Kidney tubule cell (primary cell): ENCODE measurements at places on chromosomes 4 and X.

- DNase-seq: peak; percentile 22
Measured at GRCh38 chrX:41759817-41760216, 35.8 kb downstream of the GPR82 start.

DNA sequence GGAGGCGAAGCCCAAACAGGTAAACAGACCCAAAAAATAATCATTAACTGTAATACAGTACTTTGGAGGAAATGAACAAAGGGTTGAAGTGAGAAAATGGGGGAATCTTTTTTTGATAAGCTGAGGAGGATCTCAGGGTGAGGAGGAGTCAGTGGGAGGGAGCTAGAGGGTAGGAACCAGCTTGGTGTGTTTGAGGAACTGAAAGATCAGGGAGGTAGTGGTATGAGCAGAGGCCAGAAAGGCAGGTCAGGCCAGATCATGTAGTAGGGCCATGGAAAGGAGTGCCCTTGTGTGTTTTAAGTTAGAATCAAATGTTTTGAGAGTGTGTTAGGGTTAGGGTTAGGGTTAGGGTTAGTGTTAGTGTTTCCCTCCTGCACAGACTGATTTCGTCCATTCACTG, 48.8 kb downstream of the PPP2R2C start:
- no peak for DNase-seq

DNA sequence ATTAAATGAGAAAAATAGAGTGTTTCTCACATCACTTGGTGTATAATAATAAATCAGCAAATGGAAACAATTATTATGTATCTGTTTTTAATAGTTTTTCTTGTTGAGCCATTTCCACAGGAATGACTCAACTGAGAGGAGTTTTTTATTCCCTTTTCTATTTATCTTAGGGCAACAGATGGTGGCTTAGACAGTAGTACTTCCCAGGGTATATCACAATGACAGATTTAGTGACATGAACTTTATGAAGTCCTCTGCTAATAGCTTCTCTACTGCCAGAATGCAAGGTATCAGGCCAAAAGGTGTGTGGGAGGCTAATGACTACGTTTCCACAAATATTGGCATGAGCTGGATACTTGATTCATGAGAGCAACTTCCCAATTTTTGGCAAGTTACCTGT, 126.7 kb downstream of the HTR2C start:
- DNase-seq: no peak

- DNase-seq: no peak
Measured at GRCh38 chr4:4880492-4880891, 21.0 kb downstream of the MSX1 start.

GRCh38 chrX:21972046-21972445, 31.5 kb downstream of the SMS start:
- DNase-seq: peak; percentile 69

DNA sequence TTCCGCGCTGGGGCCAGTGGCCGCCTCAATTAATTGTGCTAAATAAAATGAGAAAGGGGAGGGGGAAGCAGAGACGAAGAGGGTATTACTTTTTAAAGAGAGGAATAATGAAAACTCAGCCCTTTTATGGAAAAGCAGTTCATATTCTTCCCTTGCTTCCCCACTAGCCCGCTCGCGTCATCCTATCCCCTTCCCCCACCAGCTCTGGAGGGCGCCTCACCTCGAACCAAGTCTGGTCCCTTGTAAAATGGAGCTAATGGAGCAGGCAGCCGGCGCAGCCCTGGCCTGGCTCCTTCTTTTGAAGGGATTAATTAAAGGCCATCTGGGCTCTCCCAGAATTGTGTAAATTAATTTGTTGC, 511 bp upstream of the NKX6-1 start:
- no peak for DNase-seq

DNA sequence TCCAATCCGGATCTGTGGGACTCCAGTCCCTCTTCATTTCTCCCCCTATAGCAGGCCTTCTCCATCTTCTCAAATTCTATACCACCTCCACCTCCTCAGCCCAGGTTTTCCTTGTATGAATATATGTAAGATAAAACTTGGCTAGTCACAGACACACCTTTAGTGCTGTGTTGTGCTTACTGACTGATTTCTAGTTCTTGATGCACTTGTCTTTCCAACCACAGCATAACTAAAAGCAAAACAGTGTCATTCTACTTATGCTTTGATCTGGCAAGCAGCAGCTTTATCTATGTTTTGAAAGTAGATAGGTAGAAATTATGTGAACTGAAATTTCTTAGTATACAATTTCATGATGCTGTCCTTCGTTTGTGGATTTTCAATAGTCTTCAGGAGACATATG, 47.5 kb downstream of the CCNI start:
- DNase-seq: no peak

DNA sequence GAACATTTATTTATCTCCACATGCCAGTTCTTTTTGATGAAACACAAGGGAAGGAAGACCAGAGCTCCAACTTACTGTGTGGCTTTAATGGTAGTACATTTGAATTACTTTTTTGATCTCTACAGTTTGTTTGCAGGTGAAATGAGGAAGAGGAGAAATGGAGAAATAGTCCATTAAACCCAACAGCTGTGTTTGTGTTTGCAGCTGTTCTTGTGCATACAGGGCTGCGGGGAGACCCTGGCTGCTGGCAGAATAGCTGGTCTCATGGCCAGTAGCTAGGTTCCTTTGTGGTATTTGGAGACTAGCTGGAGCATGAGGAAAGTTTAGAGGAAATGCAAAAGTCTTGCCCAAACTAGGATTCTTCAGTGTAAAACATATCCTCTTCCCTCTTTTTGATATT, 374.8 kb downstream of the GPAT3 start:
- DNase-seq: no peak

GRCh38 chr4:171588764-171589163, 224.4 kb upstream of the GALNTL6 start:
- no peak for DNase-seq

- no peak for DNase-seq
Measured at GRCh38 chrX:11480626-11481025, 185.1 kb downstream of the ARHGAP6 start.

- DNase-seq: no peak
Measured at GRCh38 chr4:143369552-143369951, 32.9 kb downstream of the GAB1 start.

DNA sequence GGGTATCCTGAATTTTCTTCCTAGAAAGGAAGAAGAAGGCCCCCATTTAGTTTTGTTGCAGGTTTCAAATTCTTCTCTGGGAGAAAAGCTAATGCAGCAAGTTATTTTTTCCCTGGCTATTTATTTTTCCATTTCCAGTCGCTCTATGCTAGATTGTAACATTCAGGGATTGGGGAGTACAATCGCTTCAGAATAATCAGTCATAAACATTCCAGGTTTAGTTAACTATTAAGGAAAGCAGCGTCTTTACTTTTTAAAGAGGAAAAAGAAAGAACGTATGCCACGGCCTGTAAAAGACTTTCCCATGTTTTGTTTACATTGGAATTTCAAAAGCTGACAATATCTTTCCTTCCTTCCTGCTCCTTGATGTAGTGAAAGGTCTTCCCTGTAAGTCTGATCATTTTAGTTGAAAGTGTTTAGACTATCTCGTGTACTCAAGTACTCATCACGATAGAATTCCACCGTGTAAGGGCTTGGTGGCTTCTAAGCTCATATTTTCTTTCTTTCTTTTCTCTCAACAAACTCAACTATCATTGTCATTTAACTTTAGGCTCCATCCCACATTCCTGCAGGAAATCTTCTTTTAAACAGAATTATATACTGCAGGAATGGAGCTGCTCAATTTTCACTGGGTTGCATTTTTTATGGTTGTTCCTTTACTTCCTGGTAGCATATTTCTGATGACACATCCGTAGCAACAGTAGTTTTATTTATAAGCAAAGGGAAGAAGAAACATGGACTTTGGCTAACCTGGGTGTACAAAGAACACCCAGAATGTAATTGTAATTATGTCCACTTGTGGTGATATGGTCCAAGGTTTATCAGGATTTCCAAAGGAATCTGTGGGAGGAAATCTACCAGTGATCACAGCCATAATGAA, 213.1 kb upstream of the FAT1 start:
- DNase-seq: peak; percentile 96

DNA sequence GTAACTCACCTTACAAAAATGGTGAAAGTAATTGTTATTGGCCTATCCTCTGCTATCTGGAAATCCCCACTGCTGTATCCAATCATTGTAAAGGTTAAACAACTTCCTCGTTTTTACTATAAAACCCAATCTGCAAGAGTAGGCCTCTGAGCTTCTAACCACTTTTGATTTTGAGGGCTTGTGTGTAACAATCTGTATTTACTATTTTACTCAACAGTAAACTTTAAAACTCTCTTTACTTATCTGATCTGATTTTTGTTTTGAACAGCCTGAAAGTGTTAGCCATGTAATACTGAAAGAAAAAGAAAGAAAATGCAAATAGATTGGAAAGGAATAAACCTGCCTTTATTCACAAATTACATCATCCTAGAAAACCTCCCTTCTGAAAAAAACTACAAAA, 63.1 kb downstream of the SLC10A7 start:
- no peak for DNase-seq

- no peak for DNase-seq
Measured at GRCh38 chr4:74559853-74560252, 114.9 kb downstream of the AREG start.

DNA sequence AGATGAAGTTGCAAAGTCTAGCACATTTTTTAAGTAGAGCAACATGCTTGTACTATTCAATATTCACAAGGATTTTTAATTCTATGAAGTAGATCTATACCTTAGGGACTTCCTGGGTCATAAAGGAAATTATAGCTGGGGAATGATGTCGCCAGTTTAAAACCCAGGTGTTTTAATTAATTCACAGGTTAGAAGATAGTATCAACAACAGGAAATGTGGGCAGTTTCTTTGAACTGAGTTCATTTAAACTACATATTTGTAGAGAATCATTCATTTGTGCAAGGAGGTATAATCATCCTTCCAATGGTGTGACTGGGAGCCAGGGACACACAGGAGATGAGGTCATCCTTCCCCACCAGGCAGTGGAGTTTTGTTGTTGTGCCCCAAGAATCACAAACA, 181.3 kb upstream of the KLF3 start:
- DNase-seq: peak; percentile 47

DNA sequence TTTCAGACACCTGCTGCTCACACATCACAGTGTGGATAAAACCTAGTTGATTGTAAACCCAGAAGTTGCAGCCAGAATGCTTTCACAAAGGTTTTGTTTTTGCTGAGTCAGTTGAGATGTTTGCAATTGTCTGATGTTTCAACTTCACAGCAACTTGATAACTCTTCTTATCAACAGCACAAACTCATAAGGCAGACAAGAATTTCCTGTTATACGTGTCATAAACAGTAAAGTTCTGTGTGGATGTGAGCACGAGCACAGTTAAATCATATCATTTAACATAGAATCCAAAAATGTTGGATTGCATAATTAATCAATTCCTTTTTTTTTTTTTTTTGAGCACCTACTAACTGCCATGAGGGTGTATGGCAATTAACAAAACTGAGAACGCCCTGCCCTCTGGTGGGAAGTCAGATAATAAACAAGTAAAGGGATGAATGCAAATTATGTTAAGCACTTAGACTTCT, 512.2 kb downstream of the PDHA2 start:
- peak; percentile 17 for DNase-seq

GRCh38 chr4:160403081-160403480, 1300.2 kb downstream of the RAPGEF2 start:
- DNase-seq: no peak

DNA sequence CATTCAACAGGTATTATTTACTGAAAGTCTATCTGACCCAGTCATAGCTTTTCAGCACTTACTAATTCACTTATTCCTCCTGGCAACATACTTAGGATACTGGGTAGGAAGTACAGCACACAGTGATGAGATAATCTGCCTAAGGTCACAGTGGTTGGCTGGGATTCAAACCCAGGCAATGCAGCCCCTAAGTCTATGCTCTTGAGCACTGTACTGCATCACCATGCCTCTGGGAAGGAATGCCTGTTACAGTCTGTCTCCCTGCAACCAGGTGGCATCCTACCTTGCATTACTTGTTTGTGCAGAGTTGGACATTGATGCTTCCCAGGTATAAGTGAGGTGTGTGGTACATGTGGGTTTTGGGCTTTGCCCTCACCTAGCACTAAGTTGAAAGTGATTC, 21.5 kb upstream of the LRAT start:
- DNase-seq: peak; percentile 85

GRCh38 chr4:16140231-16140878, 56.5 kb upstream of the PROM1 start:
- peak; percentile 48 for DNase-seq

DNA sequence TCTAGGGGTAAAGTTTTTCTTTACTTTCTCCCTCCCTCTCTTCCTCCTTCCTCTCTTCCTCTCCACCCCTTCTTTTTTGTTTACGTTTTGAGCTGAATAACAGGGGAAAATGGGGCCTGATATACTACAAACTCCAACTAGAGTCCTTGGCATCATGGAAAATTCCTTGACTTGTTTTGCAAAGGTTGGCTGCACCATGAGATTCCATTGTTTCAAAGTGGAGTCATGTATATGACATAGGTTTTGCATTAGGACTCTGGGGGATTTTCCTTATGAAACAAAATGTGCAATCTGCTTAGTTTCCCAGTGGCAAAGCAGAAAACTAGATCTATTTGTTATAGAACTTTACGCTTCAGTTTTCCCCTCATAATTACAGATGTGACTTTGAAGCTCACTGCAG, 233.5 kb upstream of the PGRMC2 start:
- peak; percentile 53 for DNase-seq

- DNase-seq: peak; percentile 43
Measured at GRCh38 chr4:158850800-158851644, 82.2 kb downstream of the FNIP2 start.
